ENCODE measurements at places on chromosomes 16 and 17.

GRCh38 chr17:82193520-82194220, 19.0 kb downstream of the CCDC57 start:
- DNase-seq = no peak

DNA sequence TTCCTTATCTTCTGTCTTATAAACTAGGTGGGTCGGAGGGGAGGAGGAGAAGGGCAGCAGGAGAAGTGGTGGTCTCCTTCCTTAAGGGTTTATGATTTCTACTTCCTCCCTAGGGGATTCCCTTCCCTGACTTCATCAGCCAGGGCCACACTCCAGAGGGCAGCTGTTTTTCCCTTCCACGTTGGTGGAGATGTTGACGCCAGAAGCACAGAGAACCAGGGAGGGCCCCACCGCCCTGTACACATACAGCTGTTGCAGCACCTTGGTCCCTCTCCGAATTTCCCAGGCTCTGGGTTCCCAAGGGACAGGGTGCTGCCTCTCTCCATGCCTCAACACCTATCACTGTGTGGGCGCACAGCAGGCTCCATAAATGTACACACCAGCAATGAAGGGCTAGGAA, 5.6 kb upstream of the SLC6A4 start:
- DNase-seq = no peak

DNA sequence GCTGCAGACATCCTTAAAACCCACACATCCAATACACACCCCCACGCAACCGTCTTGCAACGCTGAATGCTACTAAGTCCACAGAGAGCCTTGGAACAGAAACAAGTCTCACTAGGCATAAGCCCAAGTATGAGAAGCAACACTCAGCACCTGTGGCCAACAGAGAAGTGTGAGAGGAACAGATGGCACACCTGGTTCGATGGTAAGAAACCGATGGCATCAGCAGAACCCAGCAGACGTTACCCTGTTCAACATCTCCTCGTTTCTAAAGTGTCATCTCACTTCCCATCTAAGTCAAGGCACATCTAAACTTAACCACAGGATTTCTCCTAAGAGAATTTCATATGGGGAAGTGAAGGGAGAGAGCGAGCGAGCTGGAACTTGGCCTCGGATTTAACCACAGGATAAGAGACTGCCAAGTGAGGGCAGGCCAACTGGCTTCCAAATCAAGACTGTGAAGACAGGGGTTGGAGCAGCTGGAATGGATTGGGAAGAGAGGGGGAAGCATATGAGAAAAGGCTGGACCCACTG, 41.0 kb downstream of the NXPH3 start:
- DNase-seq = no peak

DNA sequence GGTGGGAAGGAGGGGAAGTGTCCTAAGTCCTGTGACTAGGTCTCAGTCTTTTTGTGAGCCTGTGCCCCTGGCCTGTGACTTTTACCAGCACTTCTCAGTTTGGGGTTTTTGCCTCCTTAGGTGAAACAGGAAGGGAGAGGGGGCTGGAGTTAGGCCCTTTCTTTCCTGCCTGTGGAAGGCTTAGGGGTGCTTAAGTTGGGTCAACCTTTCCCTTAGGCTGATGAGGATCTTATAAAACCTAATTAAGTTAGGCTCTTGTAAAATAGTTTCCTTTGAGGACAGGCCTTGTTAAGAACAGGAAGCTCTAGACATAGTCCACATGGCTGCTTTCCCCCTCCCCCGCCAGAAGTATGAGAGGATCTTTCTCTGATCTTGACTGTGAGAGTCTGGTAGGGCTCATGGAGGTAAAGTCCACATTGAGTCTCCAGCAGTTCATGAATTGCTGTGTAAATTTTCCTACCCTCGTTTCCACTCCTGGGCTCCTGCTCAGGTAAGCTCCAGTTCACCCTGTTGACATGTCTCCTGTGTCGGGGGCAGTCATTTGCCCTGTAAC, 17.0 kb upstream of the DNASE1 start:
- no peak for DNase-seq

DNA sequence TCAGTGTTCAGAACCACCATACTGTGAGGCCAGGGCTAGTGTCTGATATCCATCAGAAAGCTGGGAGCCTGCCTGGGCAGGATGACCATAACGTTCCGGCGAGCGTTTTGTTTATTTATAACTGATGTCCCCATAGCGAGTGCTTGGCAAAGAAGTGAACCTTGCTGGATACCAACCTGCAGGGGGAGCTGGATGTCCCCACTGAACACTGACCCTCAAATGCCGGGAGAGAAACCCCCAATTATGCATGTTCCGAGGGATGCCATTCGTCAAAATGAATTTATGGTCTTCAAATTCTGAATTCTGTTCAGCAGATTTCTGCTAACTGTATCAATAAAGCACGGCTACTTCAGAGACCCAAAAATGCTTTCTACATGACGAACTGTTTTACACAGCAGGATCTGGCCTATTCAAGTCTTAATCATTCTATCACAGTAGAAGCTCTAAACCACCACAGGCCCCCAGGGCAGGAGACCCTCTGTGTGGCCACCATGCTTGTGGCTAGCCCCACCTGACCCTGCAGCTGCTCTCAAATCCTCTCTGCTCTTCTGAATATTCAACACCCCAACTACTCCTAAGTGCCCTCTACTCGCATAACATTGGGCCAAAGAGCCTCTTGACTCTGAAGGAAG, 15.2 kb downstream of the MED24 start:
- DNase-seq = no peak

DNA sequence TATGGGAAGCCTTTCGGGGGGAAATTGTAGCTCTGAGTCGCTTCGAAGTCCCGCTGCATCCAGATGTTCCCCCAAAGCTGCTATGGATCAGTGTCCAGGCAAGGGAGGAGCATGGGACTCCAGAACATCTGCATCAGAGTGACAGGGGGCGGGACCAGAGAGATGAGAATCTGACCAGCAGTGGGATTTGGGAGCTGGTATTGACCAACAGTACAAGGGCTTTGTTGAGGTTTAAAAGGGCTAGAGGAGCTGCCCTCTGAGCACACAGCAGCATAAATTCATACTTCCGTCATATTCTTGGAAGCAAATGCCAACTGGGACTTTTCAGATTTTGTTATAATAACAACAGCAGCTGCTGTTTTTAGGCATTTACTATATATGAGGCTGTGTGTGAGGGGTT, 10.6 kb downstream of the RBFOX1 start:
- no peak for DNase-seq

All from stimulated activated CD4-positive, alpha-beta T cell treated with anti-CD3 and anti-CD28 coated beads, Interleukin-4, amount 100 ng/mL, for 4 hours (primary cell).